DND-41 (cell line): ENCODE measurements at places on chromosomes 1 and 21.

DNA sequence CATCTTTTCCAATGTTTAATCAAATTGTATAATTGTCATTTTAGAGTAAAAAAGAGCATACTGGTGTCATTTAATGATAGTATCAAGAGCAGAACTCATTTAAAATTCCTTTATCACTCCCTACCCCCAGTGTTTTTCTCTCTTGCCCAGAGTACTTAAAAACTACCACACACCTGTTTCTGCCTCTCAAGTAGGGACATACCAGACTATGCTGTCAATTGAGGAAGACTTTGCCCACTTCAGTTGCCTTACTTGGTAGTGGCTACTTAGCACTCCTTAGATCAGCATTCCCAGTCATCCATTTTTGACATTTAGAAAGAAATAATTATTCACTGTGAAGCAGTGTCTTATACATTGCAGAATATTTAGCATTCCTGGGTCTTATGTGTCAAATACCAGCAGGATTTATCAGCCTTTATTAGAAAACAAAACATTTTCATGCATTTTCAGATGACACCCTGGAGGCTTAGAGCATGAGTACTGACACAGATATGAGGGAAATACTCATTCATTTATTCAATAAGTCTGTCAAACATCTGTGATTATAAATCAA, 127.5 kb upstream of the RGS1 start:
- H3K27me3 ChIP-seq: no peaks in the 10 kb centered on the region
- peaks cover 10% of the 10 kb centered on the region for H3K4me1 ChIP-seq
- no peak for DNase-seq
- H3K36me3 ChIP-seq: no peaks in the 10 kb centered on the region
- no peak overlapping the region for H3K27ac ChIP-seq

DNA sequence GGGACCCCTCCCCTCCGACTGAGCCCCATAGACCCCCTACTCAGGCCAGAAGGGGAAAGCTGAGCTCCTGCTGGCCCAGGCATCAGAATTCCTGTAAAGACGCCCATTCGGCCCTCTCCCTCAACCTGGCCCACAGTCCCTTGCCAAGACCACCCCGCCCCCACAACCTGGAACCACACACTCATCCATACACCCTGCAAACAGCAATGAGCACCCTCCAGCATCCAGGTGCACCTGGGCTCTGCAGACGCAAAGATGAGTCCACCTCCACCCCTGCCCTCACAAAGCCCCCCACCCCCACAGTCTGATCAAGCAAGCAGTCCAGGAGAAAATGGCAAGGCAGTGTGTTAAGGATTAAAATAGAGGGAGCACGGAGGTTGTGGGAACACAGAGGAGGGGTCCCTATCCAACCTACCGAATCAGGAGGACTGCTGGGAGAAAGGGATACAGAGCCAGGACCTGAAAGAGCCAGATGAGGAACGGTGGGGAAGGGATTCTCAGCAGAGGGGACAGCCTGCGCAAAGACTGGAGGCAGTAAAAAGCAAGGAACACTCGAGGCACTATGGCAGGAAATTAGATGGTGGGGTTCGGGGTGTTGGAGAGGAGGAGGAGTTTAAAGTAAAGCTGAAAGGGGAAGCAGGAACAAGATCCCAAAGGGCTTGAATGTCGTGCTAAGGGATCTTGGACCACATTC, 67.3 kb upstream of the LAPTM5 start:
- DNase-seq: no peak
- peaks cover 49% of the 10 kb centered on the region for H3K27me3 ChIP-seq
- H3K36me3 ChIP-seq: no peaks in the 10 kb centered on the region
- no peak overlapping the region for H3K4me3 ChIP-seq

DNA sequence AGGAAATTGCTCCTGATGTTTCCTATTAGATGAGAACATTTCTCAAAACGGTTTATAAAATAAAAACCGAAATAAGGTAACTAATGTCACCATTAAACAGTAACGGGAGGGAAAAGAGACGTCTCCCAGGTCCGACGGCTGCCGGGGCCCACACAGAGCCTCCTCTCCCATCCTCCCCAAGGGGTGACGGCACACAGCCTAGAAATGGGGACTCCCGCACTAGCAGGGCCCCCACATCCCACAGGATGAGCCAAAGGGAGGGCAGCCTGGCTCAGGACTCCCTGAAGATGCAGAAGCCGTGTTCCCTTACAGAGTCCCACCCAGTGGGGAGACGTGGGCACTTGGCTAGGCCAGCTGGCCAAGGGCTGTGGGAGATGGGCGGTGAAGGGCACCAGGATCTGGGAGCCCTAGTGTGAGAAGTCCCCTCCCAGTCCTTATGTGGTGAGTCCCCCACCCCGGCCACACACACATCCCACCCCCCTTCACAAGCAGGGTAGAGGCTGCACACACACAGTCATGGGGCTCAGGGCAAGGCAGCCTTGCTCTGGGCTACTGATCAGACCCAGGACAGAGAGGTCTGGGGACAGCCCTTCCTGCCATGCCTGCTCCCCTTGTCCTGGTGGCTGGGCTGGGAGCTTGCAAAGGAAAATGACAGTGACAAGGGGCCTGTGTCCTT, 3.3 kb downstream of the KRTAP10-3 start:
- H3K36me3 ChIP-seq: no peaks in the 10 kb centered on the region
- H3K4me3 ChIP-seq: no peak overlapping the region
- DNase-seq: no peak

DNA sequence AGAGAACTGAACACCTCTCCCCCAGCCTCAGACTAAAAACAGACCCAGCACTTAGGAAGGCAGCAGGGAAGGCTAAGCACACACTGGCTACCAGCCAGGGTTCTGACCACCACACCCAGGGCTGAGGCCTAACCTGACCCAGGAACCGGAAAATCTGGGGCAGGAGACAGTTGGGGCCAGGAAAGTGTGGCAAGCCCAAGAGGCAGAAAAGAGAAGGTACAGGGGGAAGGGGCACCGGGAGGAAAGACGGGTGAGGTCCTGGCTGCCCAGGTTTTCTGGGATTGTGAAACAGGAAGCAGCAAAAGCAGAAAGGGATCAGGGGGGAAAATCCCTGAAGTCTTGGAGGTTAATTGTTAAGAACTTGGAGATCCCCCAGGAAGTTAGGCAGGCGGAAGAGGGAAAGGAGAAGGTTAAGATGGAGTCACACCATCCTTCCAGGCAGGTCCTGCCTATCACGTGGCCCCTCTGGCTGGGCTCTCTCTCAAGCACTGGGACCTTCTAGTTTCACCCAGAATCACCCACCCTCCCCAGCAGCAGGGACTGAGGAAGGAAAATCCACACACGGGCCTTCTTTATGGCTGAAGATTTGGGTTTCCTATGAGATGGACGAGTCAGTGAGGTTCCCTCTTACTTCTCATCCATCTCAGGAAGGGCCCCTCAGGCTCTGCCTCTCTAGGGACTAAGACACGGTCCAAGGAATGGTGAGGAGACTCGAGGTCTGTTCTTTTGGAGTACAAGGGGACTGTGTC, 2.6 kb downstream of the HDGF start:
- no peak for DNase-seq
- H3K27me3 ChIP-seq: no peaks in the 10 kb centered on the region
- peaks cover 70% of the 10 kb centered on the region for H3K4me1 ChIP-seq
- H3K27ac ChIP-seq: peak overlapping the region; percentile 93

DNA sequence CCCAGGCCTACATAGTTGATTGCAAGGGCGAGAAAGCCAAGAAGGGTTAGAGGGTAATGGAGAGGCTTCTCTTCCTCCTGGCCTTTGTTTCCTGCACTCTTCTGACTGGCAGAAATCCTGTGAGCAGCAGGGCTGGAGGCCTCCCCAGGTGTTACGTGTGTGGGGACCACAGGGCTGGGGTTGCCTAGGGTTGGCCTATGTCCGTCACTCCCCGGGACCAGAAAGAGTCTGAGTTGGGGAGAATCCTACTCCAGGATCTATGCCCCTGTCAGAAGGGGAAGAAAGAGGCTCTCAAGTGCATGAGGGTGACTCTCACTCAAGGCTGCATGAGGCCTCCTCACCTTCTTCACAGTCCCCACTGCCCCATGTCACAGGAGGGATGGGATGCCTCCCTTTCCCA, 38.5 kb downstream of the IGFN1 start:
- H3K27ac ChIP-seq: no peak overlapping the region
- no peaks in the 10 kb centered on the region for H3K36me3 ChIP-seq
- no peak overlapping the region for H3K4me3 ChIP-seq

GRCh38 chr1:237877631-237878030, 13.1 kb downstream of the ZP4 start:
- H3K36me3 ChIP-seq: no peaks in the 10 kb centered on the region
- no peak overlapping the region for H3K27ac ChIP-seq
- H3K4me1 ChIP-seq: no peaks in the 10 kb centered on the region
- H3K4me3 ChIP-seq: no peak overlapping the region

- H3K27me3 ChIP-seq: no peaks in the 10 kb centered on the region
- peaks cover 28% of the 10 kb centered on the region for H3K4me1 ChIP-seq
- no peak overlapping the region for H3K4me3 ChIP-seq
- DNase-seq: no peak
- H3K36me3 ChIP-seq: peaks cover 7% of the 10 kb centered on the region
Measured at GRCh38 chr1:42453386-42453785, 2.4 kb downstream of the ZMYND12 start.

GRCh38 chr1:104402178-104402577, 652.5 kb downstream of the AMY1C start:
- no peak overlapping the region for H3K27ac ChIP-seq
- H3K4me1 ChIP-seq: no peaks in the 10 kb centered on the region
- no peak overlapping the region for H3K4me3 ChIP-seq
- no peaks in the 10 kb centered on the region for H3K27me3 ChIP-seq

DNA sequence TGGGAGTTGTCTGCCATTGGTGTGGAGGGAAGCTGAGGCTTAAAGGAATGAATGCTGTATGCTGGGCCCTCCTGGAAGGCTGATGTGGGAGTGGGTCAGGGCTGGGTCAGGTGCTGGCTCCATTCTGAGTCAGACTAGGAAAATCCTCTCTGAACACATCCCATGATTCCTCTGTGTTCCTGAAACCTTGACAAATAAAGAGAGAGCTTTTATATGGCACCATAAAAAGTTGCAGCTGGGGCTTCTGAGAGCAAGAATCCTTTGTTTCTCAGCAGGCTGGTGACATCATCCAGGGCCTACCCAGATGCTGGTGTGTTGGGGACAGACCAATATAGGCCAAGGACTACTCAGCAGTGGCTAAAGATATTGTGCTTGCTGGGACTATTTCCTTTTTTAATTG, 27.8 kb upstream of the NFASC start:
- H3K27ac ChIP-seq: no peak overlapping the region
- H3K36me3 ChIP-seq: no peaks in the 10 kb centered on the region
- H3K27me3 ChIP-seq: peaks cover 4% of the 10 kb centered on the region
- no peak overlapping the region for H3K4me3 ChIP-seq
- no peak for DNase-seq

GRCh38 chr1:36143424-36143823, 5.9 kb downstream of the TRAPPC3 start:
- DNase-seq: no peak
- peaks cover 31% of the 10 kb centered on the region for H3K36me3 ChIP-seq
- peaks cover 14% of the 10 kb centered on the region for H3K4me1 ChIP-seq
- H3K27ac ChIP-seq: no peak overlapping the region

GRCh38 chr1:45009956-45010854, 919 bp downstream of the HECTD3 start:
- peak overlapping the region; percentile 55; the same call in 1 of the 2 replicates for H3K4me3 ChIP-seq
- peaks cover 45% of the 10 kb centered on the region for H3K4me1 ChIP-seq
- no peaks in the 10 kb centered on the region for H3K27me3 ChIP-seq
- H3K36me3 ChIP-seq: peaks cover 55% of the 10 kb centered on the region
- peak overlapping the region; percentile 77 for H3K27ac ChIP-seq

DNA sequence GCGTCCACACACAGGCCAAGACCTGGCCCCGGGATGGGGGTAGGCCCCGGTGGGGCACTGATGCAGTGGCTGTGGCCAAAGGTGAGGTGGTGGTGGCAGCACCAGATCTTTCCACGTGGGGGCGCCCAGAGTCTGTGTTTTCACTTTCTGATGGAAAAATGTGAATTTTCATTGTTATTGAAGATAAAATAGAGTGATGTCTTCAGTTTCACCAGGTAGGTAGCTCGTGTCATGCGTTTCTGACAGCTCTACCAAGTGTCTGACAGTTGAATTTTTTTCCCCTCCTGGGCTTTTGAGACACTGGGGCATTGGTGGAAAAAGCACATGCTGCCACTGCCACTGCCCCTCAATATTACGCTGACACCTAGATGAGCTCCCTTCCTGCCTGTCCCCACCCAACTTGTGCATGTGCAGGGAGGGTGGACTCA, 40.0 kb upstream of the MAGOH start:
- peaks cover 93% of the 10 kb centered on the region for H3K36me3 ChIP-seq
- H3K27me3 ChIP-seq: no peaks in the 10 kb centered on the region
- no peak overlapping the region for H3K27ac ChIP-seq
- peak; percentile 61 for DNase-seq
- no peaks in the 10 kb centered on the region for H3K4me1 ChIP-seq

- H3K27me3 ChIP-seq: no peaks in the 10 kb centered on the region
- DNase-seq: no peak
Measured at GRCh38 chr21:22044431-22044830, 1046.2 kb downstream of the NCAM2 start.

- no peak overlapping the region for H3K27ac ChIP-seq
- H3K27me3 ChIP-seq: no peaks in the 10 kb centered on the region
- no peaks in the 10 kb centered on the region for H3K36me3 ChIP-seq
- H3K4me1 ChIP-seq: no peaks in the 10 kb centered on the region
- no peak for DNase-seq
Measured at GRCh38 chr1:66436378-66437135, 97.4 kb upstream of the SGIP1 start.

GRCh38 chr1:53579221-53580008, 120.2 kb downstream of the DMRTB1 start:
- H3K4me3 ChIP-seq: no peak overlapping the region
- H3K36me3 ChIP-seq: no peaks in the 10 kb centered on the region
- H3K27me3 ChIP-seq: peaks cover 3% of the 10 kb centered on the region
